ENCODE measurements at places on chromosomes 11 and 22. TPM values are rescaled to one million over a fixed set of nuclear protein-coding genes. Genes with fewer than 3 reads are reported as not detected.

SYT9 gene
- total RNA-seq = not detected

TRIM48 gene
- not detected for total RNA-seq

ZNRF3 gene
- 0.70 TPM for total RNA-seq

CLDN5 gene
- not detected for total RNA-seq

GALNT18 gene
- total RNA-seq = not detected

NRXN2 gene
- not detected for total RNA-seq

PHOX2A gene
- not detected for total RNA-seq

TEX12 gene
- not detected for total RNA-seq

DKK3 gene
- total RNA-seq = 0.89 TPM

OR51B5 gene
- not detected for total RNA-seq

MACROD1 gene
- 8.1 TPM for total RNA-seq

MS4A6A gene
- total RNA-seq = 7.7 TPM

RIC3 gene
- total RNA-seq = 28.7 TPM

MMP12 gene
- total RNA-seq = not detected

SMC1B gene
- 0.08 TPM for total RNA-seq

RTN4R gene
- 2.1 TPM for total RNA-seq

ZNF280A gene
- not detected for total RNA-seq

VPREB1 gene
- not detected for total RNA-seq

TCP11L1 gene
- 20.2 TPM for total RNA-seq

GCAT gene
- total RNA-seq = 4.4 TPM

LARGE1 gene
- 1.0 TPM for total RNA-seq

ANKK1 gene
- total RNA-seq = 2.7 TPM

HPX gene
- total RNA-seq = 0.83 TPM

C22orf42 gene
- not detected for total RNA-seq

C1QTNF5 gene
- not detected for total RNA-seq

MAPK8IP2 gene
- 0.49 TPM for total RNA-seq

APOBEC3H gene
- total RNA-seq = 7.5 TPM

PKDREJ gene
- total RNA-seq = not detected

ANGPTL5 gene
- not detected for total RNA-seq

VPREB3 gene
- not detected for total RNA-seq

CARD16 gene
- total RNA-seq = 59.0 TPM

METTL15 gene
- 11.8 TPM for total RNA-seq

IZUMO1R gene
- total RNA-seq = not detected

FXYD2 gene
- 10.5 TPM for total RNA-seq

FUT4 gene
- total RNA-seq = 7.4 TPM

ESAM gene
- 1.8 TPM for total RNA-seq

MFNG gene
- total RNA-seq = 213 TPM

HBG1 gene
- total RNA-seq = not detected

ADM2 gene
- total RNA-seq = 4.5 TPM

DERL3 gene
- 1.9 TPM for total RNA-seq

OTOG gene
- not detected for total RNA-seq

RNF141 gene
- 16.3 TPM for total RNA-seq

TMEM218 gene
- 15.1 TPM for total RNA-seq

NCF4 gene
- 16.6 TPM for total RNA-seq

ZBTB16 gene
- total RNA-seq = 8.2 TPM

FZD4 gene
- total RNA-seq = 0.03 TPM

EHF gene
- total RNA-seq = not detected
